NCI-H510A (cell line): ENCODE measurements at places on chromosomes 5 and 9.

DNA sequence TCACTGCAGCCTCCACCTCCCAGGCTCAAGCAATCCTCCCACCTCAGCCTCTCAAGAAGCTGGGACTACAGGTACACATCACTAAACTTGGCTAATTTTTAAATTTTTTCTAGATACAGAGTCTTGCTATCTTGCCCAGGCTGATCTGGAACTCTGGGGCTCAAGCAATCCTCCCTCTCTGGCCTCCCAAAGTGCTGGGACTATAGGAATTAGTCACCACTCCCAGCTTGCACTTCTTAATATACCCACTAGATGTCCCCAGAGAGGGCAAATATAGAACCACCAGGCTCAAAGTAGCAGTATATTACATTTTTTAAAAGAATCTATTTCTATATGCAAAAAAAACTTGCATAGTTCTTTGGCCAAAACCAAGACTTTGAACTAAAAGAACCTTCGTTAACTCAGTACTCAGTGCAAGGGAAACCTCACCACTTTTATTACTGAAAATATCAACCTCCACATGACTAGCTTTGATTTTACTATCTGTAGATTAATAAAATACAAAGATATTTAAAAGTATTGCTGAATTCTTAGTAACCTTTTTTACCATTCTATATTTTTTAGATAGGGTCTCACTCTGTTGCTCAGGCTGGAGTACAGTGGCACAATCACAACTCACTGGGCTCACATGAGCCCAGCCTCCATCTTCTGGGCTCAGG, 25.8 kb upstream of the HSD17B3 start:
- no peak for DNase-seq

GRCh38 chr5:142743592-142744441, 26.4 kb upstream of the ARHGAP26 start:
- DNase-seq, result no peak

- DNase-seq, result no peak
Measured at GRCh38 chr5:76805821-76806505, 12.9 kb upstream of the F2RL1 start.

- no peak for DNase-seq
Measured at GRCh38 chr9:132365986-132366385, 11.2 kb upstream of the SETX start.

DNA sequence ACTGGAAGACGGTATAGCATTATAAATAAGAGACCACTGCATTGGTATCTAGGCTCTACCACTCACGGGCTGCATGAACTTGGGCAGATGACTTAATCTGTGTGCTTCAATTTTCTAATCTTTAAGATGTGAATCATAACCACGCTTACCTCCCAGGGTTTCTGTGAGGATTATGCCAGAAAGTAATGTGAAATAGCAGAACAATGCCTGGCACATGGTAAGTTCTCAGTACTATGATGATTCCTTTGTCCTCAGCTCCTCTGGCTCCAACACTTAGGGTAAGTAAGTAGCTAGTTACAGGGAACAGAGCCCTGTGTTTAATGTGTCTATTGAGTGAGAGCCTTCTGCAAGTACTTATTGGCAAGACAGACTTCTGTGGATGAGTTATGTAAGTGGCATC, 31.1 kb downstream of the POU4F3 start:
- no peak for DNase-seq
